ENCODE measurements at places on chromosomes 5 and 9. TPM values are rescaled to one million over a fixed set of nuclear protein-coding genes. Genes with fewer than 3 reads are reported as not detected.

The NTNG2 gene
- total RNA-seq = 0.37 TPM

The KCNN2 gene
- total RNA-seq = not detected

The RNF44 gene
- 4.1 TPM for total RNA-seq

The BTF3 gene
- total RNA-seq = 261 TPM

The CSF2 gene
- not detected for total RNA-seq

The BSPRY gene
- total RNA-seq = not detected

The MLANA gene
- total RNA-seq = 0.20 TPM

The BAAT gene
- under 0.01 TPM for total RNA-seq

The FAM151B gene
- 2.5 TPM for total RNA-seq

The DMRT3 gene
- not detected for total RNA-seq

The PLCXD3 gene
- total RNA-seq = 5.1 TPM

The CDK7 gene
- 46.1 TPM for total RNA-seq

The MGAT1 gene
- 78.3 TPM for total RNA-seq

The KCNMB1 gene
- total RNA-seq = not detected

The PLEKHG4B gene
- total RNA-seq = not detected

The PCDHA1 gene
- not detected for total RNA-seq

The MAP1B gene
- 225 TPM for total RNA-seq

The OBP2B gene
- total RNA-seq = not detected

The TBC1D13 gene
- 8.8 TPM for total RNA-seq

The RASEF gene
- under 0.01 TPM for total RNA-seq

The ADGRD2 gene
- total RNA-seq = not detected

The SARDH gene
- 2.0 TPM for total RNA-seq

The SLC25A2 gene
- 0.39 TPM for total RNA-seq

The SPAAR gene
- total RNA-seq = 0.20 TPM

The SHB gene
- total RNA-seq = 17.8 TPM

The GARIN3 gene
- not detected for total RNA-seq

The SPATA31C1 gene
- not detected for total RNA-seq

The KLHL3 gene
- total RNA-seq = 3.7 TPM

The SPATA31E1 gene
- total RNA-seq = 0.59 TPM

The DND1 gene
- 0.39 TPM for total RNA-seq

The WWC1 gene
- 4.9 TPM for total RNA-seq

The PCA3 gene
- total RNA-seq = under 0.01 TPM

The SET gene
- 321 TPM for total RNA-seq

The BTNL8 gene
- not detected for total RNA-seq

The SHISAL2B gene
- not detected for total RNA-seq

The TPPP gene
- total RNA-seq = not detected

The PCDHGB4 gene
- 5.9 TPM for total RNA-seq

The PCDHA10 gene
- under 0.01 TPM for total RNA-seq

The GFPT2 gene
- 147 TPM for total RNA-seq

The PBX3 gene
- total RNA-seq = 33.6 TPM

The IL3 gene
- not detected for total RNA-seq

The ANKRD33B gene
- 5.9 TPM for total RNA-seq

The CSF1R gene
- not detected for total RNA-seq

The RNF183 gene
- total RNA-seq = under 0.01 TPM

The DAB2IP gene
- 3.7 TPM for total RNA-seq

Data from subcutaneous preadipocyte (primary cell).